Ecto neural progenitor cell (in vitro differentiated cells): ENCODE measurements at places on chromosomes 3 and 15.

GRCh38 chr15:44595656-44596510 lies 58.9 kb downstream of the EIF3J start:
- no peak for DNase-seq

- DNase-seq: peak; percentile 84
Observed at GRCh38 chr15:101088788-101089578, 162.9 kb downstream of the CHSY1 start.

GRCh38 chr15:72962054-72962702 lies 90.1 kb upstream of the NEO1 start:
- DNase-seq: no peak

- no peak for DNase-seq
Observed at GRCh38 chr3:188962253-188963247, 209.2 kb upstream of the TPRG1 start.

DNA sequence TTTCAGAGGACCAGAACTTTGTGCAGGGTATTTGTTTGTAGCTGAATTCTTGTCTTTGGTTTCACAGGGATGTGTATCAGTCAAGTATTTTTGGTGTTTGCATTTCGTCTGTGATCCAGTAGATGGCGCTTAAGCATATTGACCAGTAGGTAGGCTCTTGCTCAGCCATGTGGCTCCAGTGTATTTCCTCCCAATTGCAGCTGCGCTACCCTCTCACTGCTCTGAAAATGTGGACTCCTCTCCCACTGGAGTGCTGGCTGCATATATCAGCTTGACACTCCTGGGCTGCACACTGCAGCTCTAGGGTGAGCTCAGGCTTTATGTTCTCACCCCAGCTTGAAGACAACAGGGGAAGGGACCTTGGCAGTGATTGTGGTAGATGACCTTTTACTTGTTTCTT lies 1264.3 kb upstream of the ALCAM start:
- DNase-seq: peak; percentile 57

DNA sequence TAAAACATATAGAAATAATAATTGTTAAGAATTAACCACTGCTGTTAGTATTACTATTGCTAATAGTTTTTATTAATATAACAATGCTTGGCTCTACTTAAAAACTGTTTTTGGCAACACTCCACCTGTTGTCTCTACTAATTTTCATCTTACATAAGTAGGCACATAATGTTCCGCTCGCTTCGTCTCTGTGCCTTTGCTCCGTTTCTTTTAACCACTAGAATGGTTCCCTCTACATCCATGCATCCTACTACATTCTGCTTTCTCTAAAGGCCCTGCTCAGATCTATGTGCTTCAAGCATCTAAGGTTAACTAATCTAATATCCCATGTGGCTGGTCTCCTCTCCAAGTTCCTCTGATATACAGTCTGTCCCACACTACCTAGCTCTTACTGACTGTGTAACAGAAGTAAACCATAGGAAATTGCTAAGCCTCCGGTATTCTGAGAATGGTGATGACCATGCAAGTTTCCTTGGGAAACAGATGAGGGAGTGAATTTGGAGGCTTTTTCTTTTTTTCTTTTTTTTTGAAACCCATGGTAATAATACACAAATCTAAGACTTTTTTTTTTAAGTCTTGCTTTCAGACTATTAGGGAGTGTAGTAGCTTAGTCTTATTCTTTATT lies 138.3 kb downstream of the P3H2 start:
- no peak for DNase-seq

DNA sequence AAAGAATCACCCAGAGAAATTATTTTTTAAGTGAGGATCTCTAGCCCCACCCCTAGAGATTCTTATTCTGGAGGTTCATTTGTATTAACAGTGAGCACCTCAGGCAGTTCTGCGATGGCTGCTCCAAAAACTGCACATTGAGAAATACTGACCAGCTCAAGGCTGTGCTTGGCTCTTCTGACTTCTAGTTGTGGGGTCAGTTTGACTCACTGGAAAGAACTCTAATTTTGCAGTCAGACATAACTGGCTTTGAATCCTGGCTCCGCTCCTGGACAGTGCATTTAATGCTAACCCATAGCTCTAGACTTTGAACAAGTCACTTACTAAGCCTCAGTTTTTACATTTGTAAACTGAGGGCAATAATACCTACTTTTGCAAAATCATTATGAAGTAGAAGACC lies 123.6 kb upstream of the SKOR1 start:
- DNase-seq: no peak

- DNase-seq: no peak
Observed at GRCh38 chr3:23590424-23591273, 215.1 kb upstream of the UBE2E1 start.

- DNase-seq: no peak
Observed at GRCh38 chr3:11346416-11346815, 74.2 kb downstream of the ATG7 start.

DNA sequence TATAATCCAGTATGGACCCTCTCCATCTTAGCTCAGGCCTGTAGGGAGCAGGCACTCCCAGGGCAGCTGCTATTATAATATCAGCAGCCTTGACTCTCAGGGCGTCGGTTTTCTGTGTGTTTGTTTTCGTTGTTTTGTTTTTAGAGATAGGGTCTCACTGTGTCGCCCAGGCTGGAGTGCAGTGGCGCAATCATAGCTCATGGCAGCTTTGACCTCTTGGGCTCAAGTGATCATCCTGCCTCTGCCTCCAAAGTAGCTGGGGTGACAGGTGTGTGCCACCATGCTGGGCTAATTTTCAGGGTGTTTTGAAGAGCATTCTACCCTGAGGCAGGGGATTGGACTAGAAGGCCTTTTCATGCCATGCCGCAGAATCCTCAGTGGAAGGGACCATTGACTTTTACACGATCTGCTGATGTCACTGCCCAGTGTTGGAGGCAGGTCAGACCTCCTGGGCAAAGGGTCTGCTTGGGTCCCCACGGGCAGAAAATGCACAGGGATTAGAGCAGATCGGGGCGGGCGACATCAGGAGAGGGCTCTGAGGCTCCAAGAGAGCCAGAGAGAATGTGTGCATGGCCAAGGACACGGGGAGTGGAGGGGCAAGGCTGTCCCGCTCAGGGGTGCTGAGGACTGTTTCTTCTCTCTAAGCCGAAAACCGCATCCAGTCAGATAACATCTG lies 7.8 kb downstream of the MELTF start:
- DNase-seq: no peak

GRCh38 chr3:195999896-196000295 lies 82.0 kb downstream of the TFRC start:
- DNase-seq: no peak

DNA sequence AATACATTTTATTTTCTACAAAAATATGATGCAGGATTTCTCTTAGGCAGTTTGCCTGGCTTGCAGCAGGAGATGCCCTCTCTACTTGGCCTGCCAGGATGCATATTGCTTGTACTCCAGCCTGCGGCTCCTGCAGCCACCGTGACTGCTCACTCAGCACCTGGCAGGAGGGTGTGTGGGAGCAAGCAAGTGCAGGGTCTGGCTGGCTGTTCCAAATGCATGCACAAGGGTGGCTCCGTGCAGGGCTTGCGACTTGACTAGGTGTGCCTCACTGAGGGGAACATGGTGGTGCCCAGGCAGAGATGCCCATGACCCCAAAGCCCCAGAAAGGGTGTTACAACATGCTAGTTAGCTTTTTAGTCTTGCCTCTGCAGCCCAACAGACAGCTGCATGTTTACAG lies 1240.2 kb upstream of the ALCAM start:
- no peak for DNase-seq

- DNase-seq: no peak
Observed at GRCh38 chr15:78533331-78533730, 6.9 kb upstream of the PSMA4 start.

DNA sequence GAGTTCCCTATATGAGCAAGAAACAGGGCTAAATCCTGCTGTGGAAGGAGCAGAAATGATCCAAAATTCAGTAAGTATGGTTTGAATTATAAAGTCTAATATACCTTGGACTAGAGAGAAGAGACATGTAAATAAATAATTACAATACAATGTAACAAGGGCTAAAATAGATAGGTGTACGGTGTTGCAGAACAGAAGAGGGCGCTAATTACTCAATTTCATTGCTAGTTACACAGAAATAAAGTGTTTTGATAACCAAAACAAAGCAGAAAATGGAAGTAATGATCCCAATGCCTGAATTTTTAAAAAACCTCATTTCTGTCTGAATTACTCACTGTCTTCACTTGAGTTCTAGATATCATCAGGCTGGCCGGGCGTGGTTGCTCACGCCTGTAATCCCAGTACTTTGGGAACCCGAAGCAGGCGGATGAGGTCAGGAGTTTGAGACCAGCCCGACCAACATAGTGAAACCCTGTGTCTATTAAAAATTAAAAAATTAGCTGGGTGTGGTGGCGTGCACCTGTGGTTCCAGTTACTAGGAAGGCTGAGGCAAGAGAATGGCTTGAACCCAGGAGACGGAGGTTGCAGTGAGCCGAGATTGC lies 8.3 kb upstream of the PLCH1 start:
- DNase-seq: no peak

- no peak for DNase-seq
Observed at GRCh38 chr3:54870423-54870822, 57.4 kb downstream of the LRTM1 start.

DNA sequence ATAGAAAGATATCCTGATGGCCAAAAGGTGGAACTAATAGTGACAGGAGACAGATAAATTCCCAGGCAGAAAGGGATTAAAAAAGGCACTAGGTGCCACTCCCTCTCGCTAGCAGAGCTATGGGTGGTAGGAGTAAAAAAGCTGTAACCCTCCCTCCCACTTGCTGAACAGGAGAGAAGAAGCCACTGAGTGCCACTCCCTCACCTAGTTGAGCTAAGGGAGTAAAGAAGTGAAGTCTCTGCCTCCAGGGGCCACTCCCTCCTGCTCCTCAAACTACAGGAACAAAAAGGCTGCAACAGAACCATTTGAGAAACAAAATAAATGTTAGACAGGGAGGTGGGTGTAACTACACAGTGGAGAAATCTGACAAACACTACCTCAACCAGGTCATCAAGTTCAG lies 276.2 kb upstream of the EPHA6 start:
- no peak for DNase-seq

GRCh38 chr15:82950746-82951370 lies 1.7 kb downstream of the HOMER2 start:
- DNase-seq: no peak

DNA sequence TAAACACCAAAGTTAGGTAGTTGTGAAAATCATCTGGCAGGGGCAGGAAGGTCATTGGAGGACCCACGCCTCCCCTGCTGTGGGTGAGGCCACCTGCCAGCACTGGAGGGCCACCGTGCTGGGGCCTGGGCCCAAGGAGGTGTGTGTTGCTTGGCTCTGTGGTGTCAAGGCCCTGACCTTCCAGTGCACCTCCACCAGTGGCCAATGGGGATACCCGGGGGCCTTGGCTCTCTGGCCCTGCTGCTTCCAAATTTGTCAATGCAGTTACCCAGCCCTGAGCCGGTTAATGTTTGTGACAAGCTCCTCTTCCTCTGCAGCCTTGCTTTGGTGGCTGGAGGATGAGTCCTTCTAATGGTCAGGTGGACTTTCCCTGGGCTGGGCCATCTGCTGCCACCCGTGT lies 150.2 kb downstream of the KLF13 start:
- peak; percentile 27 for DNase-seq

GRCh38 chr15:41876007-41876406 lies 17.8 kb downstream of the SPTBN5 start:
- DNase-seq: no peak

DNA sequence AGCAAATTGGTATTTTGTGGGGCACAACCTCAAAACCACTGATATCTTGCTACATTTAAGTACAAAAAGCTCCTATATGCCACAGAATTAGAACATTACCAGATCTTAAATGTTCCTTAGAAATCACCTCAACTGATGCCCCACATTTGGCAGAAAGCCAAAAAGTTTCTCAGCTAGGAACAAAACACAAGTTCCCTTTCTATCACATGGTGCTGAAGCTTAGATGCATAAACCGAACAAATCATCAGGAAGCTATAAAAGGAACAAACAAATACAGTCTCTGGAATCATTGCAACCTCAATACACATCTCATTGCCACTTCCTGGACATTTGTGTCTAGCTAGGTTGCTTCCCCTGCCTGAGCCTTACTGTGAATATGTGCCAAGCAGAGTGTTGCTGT lies 492.6 kb downstream of the LPP start:
- no peak for DNase-seq

DNA sequence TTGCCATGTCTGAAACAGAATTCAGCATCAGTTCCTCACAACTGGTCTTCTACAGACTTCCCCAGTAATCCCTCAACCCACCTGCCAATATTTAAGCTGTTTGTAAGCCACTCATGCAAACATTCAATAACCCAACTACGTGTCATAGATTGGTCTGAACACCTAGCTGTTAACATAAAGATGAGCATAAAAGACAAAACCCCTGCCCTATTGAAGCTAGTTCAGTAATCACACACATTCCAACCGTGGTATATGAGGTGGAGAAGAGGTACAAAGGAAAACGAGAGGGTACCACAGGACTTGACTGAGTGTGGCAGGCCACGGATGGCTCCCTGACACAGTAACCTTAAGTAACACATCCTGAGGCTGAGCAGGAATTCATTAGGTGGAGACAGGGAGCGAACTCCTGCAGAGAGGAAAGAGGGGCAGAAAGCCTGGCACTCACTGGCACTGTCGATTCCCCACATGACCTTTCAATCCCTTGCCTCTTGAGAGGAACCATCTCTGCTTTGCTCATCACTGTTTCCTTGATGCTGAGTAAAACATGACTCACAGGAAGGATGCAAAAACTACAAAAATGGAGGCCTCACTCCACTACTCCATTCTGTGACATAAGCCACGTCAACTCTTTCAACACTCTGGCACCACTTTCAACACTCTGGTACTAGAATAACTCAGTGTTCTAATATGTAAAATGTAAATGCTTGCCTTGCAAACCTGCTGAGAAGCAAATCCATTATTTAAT lies 31.3 kb downstream of the RPN1 start:
- no peak for DNase-seq

DNA sequence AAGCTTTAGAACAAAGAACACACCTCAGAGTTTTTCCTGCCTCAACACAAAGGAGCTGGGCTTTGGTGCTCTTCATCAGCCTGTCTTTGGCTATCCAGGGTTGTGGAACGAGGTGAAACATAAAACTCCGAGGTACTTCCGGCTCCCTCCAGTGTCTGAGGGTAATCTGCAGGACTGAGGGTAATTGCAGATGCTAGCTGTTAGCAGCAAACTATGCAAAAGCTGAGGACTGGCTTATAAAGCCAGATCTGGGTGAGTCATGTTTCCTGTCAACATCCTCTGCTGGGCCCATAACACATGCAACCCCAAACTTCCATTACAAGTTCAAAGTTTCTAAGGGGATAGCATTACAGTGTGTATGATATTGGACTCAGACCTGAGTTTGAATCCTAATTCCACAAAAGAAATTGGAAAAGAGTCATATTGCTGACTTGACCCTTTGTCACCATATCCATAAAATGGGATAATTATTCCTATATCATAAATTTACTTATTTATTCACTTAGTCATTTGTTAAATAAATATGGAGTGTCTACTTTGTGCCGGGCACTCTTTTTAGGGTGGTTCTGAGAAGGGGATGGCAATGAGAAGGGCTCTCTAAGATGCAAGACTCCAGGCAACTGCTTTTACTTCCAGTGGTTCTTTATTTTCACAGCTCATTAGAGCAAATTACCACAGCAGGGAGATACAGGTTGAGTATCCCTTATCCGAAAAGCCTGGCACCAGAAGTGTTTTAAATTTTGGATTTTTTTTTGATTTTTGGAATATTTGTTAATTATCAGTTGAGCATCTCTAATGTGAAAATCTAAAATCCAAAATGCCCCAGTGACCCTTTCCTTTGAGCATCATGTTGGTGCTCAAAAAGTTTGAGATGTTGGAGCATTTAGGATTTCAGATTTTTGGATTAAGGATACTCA lies 9.5 kb upstream of the TRIM69 start:
- no peak for DNase-seq
